ENCODE measurements at places on chromosomes 16 and 17. TPM values are rescaled to one million over a fixed set of nuclear protein-coding genes. Genes with fewer than 3 reads are reported as not detected.

GRCh38 chr16:76176616-76177015 lies 100.6 kb upstream of the CNTNAP4 start:
- no peak for DNase-seq

Gene DHRS13
- total RNA-seq = 6.7 TPM

Gene CACNA1H
- total RNA-seq = 28.9 TPM

- DNase-seq = no peak
These were observed 11.8 kb downstream of the STXBP4 start for GRCh38 chr17:54980375-54980774.

Gene LRRC36
- not detected for total RNA-seq

DNA sequence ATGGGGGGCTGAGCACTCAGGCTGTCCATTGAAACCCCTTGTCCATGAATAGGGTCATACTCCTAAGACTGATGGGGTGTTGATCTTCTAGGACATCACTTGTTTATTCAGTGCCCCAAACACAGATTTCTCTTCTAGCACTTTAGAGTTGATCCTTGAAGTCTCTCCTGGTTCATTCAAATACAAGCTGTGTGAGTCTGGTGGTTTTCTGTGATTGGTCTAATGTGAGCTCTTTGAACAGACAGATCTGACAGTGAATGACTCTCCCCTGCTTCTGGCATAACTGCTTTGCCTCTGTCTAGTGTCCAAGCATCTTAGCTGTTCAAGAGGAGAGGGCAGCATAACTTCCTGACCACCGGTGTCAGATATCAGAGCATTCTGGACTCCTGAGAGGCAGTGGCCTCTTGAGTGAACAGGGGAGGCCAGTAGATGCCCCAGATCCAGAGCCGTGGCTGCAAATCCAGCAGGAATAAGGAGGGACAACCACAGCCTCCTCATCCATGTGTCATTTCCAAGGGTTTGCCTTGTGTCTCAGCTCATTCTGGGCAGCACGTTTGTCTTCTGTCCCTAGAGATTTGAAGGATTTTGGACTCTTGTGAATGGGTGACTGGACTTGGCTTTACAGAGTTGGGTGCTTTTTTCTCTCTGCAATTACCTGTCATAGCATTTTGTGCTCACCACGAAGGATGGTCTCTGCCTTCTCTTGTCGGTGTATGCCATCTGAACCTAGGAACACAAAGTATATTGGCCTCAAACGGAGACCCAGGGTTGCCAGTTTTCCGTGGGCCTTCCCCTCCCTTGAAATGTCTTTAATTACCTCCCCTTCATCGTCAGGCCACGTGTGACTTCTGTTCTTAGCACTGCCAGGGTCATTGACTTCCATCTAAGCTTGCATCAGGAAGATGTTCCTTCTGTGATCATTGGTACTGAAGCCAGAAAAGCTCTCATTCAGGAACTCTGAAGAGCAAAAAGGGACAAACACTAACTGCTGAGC lies 13.9 kb upstream of the CLEC18C start:
- no peak for DNase-seq

GRCh38 chr17:6100891-6101500 lies 30.8 kb downstream of the WSCD1 start:
- no peak for DNase-seq

GRCh38 chr17:60749050-60749449 lies 71.4 kb downstream of the BCAS3 start:
- DNase-seq = no peak

DNA sequence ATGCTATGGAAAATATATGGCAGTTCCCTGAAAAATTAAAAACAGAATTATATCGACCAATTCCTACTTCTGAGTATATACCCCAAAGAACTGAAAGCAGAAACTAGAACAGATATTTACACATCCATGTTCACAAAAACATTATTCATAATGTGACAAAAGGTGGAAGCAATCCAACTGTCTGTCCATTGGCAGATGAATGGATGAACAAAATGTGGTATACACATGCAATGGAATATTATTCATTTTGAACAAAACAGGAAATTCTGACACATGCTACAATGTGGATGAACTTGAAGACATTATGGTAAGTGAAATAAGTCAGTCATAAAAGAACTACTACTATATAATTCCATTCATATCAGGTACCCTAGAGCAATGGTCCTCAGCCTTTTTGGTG lies 263.5 kb upstream of the AXIN2 start:
- DNase-seq = no peak

Gene CHST5
- total RNA-seq = 160 TPM

DNA sequence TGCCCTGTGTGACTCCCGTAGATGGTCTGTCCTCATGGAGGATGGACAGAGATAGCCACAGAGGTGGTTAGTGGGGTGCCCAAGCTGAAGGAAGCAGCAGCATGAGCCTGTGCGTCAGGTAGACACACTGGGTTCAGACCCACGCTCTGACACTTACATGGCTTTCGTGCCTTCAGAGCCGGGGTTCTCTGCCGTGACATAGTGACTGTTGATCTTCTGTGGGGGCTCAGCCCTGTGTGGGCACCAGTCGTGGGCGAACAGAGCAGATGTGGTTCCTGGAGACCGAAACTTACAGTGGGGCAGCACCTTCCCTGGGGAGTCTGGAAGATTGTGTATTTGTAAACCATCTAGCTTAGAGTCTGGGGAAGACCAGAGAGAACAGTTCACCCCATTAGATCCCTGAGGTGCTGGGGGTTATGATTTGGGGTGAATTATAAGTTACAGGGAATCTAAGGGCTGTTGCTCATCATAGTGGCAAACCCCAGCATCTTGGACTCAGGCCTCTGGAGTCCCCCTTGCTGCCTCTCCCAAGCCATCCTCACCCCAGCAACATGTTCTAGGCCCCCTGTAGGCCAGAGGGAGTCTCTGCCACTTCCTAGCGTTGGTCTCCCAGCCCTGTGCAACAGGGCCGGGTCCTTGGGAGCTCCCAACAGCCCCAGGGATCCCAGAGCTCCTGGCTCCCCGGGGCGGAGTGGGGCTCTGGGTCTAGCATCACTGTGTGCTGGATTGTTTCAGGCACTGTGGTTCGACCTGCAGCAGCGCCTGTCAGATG lies 28.6 kb downstream of the NECAB2 start:
- DNase-seq = no peak

Gene GPR139
- not detected for total RNA-seq

DNA sequence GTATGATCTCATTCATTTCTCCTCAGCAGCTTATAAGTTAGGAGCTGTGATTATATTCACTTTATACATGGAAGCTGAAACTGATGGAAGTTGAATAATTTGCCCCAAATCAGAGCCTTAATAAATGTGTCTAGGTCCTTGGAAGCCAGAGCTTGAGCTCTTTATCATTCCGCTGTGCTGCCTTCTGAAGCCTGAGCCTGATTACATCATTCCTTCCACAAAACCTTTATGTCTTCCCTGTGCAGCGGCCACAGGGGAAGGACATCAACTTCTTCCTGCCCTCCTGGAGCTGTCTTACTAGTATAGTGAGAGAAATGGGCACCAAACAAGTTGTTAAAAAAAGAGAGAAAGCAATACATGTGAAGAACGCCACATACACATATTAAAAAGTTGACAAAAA lies 6.8 kb downstream of the TNRC6C start:
- DNase-seq = no peak

DNA sequence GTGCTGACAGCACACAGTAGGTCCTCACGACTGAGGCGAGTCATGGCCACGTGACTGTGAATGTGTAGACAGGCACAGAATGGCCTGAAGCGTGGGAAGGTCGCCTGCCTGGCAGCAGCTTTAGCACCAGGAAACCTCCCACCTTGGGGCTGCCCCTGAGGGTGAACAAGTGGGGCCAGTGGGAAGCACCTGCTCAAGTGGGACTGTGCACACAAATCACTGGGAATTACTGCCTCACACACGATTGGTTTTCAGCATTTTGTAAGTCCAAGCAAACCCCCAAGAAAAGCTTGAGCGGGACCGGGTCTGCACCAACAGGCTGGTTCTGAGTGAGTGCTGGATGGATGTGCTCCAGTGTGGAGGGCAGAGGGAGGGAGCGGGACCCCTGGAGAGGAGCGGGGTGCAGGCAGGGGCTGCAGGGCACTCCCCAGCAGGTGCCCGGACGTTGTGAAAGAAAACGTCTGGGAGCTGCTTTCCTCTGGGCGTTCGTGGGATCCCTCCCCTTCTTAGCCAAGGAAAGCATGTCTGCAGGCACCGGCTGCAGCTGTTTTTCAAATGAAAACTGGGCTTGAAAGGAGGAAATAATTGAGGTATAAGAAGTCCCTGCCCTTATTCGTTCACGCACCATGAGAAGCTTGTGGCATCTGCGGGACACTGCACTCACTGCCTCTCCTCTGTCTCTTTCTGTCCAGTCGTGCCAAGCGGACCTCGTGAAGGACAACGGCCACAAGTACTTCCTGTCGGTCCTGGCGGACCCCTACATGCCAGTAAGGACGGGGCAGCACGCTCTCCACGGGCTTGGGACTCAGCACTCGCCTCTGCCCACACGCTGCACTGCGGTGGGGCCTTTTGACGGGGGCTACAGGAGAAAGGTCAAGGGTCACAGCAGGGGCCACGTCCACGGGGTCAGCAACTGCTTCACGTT lies 111.7 kb upstream of the CHMP6 start:
- DNase-seq = no peak

Gene TEPSIN
- 156 TPM for total RNA-seq

Gene NKIRAS2
- total RNA-seq = 28.9 TPM
